ENCODE measurements at places on chromosomes 16 and 17.

DNA sequence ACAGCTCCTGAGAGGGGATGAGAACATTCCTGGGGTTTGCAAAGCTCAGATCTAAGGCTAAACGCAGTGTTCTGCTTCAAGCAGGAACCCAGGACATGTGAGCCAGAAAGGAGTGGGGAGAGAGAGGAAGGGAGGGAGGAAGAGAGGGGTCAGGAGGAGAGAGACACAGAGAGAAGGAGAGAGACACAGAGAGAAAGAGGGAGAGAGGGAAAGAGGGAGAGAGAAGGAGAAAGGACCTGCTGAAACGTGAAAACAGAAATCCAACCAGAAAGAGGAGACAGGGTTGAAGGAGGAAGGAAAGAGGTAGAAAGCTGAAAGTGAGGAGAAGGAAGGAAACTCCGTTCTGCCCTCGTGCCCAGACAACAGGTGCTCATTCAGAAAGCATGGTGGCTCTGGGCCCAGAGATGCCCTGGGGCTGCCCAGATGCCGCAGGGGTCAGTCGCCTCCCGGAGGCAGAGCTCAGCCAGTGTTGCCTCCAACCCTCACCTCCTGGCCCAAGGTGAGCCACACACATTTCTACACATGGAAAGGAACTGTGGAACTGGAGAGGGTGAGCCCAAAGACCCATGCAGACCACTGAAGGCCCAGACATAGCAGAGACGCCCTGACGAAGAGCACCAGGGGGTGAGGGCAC, 49.0 kb upstream of the ENPP7 start:
- DNase-seq: no peak

DNA sequence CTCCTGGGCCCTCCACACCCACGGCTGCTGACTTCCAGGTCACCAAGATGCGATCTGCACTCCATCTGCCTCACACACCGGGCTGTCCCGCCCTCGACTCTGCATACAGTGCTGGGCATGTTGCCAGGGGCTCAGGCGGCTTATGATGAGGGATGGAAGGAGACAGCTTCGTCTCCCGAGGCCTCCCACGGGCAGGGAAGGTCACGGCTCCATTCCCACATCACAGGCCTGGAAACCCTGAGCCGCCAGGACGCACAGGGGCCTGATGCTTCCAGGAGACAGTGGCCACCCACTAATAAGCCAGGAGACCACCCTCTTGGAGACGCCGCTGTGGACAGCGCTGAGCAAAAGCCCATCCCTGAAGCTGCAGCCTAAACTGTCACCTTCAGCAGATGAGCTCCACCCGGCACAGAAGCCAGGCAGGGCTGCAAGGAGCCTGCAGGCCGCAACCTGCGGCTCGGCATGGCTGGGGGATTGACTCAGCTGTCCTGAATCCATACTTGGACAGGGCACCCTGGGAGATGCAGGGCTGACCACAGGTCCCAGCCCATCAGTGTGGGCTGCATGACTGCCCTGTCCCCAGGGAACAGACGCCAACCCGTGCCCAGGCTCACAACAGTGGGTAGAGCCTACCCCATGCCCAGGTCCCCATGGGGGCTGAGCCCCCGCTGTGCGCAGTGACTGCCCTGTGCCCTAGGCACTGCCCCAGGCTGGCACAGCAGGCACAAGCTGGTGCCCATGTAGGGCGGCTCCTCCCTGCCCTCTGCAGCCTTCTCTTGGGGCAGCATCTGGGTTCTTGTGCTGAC, 34.4 kb downstream of the SLC7A5 start:
- peak; percentile 46 for DNase-seq

GRCh38 chr16:84724606-84725309, 25.0 kb downstream of the USP10 start:
- no peak for DNase-seq

GRCh38 chr17:42760652-42761581, at the start of gene RAMP2:
RAMP2 (plus strand) TSS chr17:42761227; CDS start chr17:42761262, 35 bp downstream.
- no peak for DNase-seq

- peak; percentile 56 for DNase-seq
These were observed 468 bp downstream of the IL4R start for GRCh38 chr16:27314161-27314723.

DNA sequence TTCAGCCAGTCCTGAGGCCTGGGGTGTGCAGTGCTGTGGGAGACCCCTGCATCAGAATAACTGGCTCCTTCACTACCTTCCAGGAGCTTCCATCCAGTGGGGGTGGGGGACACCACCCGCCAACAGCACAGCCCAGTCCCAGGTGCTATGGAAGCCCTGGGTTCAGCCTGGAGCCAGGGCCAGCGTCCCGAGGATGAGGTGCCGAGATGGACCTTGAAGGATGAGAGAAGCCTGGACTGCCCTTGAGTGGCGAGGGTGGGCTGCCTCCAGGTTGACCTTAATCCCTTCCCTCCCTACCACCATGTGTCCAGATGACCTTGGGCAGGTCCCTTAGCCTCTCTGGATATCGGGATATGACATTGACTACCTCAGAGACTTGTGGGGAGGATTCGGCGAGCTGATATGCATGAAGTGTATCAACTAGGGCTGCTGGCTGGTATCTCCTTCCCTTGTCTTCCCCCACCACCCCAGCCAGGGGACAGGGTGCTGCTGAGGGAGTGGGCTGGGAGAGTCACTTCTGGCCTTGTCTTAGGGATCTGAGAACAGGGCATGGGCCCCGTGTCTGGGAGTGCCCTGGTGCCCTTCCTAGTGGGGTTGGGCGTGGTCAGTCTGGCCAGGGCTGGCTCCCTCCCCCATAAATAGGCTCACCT, 14.2 kb upstream of the LASP1NB start:
- no peak for DNase-seq

- DNase-seq: no peak
These were observed 49.0 kb upstream of the AKAP1 start for GRCh38 chr17:57035971-57036481.

GRCh38 chr16:81335669-81336068, 20.9 kb downstream of the GAN start:
- DNase-seq: no peak

GRCh38 chr16:78317564-78318240, 218.2 kb downstream of the WWOX start:
- no peak for DNase-seq

- no peak for DNase-seq
These were observed 3.8 kb downstream of the CIAO3 start for GRCh38 chr16:736936-737481.

- no peak for DNase-seq
These were observed 12.7 kb downstream of the FCSK start for GRCh38 chr16:70467113-70467512.

- no peak for DNase-seq
These were observed 7.4 kb upstream of the VPS35L start for GRCh38 chr16:19548144-19548543.

GRCh38 chr17:81010935-81011334, 19.3 kb downstream of the CHMP6 start:
- no peak for DNase-seq

- no peak for DNase-seq
These were observed 7.7 kb downstream of the CORO6 start for GRCh38 chr17:29615048-29615385.

GRCh38 chr17:82242977-82243647, 14.3 kb downstream of the SLC16A3 start:
- DNase-seq: peak; percentile 83

DNA sequence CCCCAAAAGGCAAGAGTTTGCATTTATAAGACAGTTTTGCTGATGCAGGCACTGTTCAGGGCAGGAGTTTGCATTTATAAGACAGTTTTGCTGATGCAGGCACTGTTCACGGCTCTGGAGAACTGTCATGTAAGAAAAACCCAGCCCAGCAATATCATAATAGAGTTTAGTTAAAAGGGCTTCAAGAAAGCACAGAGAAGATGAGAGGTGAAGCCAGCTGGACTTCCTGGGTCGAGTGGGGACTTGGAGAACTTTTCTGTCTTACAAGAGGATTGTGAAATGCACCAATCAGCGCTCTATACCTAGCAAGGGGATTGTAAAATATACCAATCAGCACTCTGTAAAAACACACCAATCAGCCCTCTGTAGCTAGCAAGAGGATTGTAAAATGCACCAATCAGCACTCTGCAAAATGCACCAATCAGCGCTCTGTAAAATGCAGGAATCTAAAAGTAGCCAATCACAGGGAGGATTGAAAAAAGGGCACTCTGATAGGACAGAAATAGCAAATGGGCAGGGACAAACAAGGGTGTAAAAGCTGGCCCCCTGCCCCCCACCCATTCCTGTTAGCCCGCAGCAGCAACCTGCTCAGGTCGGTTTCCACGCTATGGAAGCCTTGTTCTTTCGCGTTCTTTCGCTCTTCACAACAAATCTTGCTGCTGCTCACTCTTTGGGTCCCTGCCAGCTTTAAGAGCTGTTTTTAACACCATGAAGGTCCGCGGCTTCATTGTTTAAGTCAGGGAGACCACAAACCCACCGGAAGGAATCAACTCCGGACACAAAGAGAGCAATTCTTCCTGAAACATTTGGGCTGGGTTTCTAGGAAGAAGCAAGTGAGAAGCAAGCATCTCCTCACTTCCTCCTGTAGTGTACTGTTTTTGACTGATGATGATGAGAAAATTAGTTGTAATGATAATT, 1.8 kb upstream of the CBX1 start:
- DNase-seq: no peak

GRCh38 chr17:64974750-64975317, 55.6 kb upstream of the LRRC37A3 start:
- no peak for DNase-seq

- DNase-seq: no peak
These were observed 16.8 kb downstream of the CDR2 start for GRCh38 chr16:22357635-22357971.

DNA sequence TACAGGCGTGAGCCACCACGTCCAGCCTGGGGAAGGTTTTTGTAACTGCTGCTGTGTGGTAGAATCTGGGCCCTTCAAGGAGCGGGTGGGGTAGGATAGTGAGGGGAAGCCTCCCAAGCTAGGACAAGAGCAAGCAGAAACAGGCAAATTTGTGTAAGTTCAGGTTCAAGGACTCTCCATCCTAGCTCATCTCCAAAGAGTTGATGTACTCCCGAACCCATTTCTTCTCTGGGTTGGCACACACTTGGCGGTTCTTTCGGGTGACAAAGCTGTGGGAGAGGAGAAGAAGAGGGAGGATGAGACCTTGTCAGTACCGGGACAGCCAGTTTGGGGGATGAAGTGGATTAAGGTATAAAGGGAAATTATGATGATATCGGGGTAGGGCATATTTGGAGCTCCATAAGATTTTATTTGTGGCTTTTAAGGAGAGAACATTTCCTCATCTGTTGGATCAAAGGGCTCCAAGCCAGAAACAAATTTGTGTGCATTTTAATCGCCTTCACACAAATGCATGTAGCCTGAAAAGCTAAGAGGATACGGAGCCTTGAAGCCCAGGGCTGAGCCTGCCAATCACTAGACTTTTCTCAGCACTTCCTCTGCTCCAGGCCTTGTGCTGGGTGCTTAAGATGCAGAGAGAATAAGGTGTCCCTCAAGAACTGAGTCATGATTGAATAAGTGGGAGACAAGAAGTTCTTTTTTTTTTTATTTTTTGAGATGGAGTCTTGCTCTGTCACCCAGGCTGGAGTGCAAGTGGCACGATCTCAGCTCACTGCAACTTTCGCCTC, 3.7 kb upstream of the HEATR9 start:
- no peak for DNase-seq

DNA sequence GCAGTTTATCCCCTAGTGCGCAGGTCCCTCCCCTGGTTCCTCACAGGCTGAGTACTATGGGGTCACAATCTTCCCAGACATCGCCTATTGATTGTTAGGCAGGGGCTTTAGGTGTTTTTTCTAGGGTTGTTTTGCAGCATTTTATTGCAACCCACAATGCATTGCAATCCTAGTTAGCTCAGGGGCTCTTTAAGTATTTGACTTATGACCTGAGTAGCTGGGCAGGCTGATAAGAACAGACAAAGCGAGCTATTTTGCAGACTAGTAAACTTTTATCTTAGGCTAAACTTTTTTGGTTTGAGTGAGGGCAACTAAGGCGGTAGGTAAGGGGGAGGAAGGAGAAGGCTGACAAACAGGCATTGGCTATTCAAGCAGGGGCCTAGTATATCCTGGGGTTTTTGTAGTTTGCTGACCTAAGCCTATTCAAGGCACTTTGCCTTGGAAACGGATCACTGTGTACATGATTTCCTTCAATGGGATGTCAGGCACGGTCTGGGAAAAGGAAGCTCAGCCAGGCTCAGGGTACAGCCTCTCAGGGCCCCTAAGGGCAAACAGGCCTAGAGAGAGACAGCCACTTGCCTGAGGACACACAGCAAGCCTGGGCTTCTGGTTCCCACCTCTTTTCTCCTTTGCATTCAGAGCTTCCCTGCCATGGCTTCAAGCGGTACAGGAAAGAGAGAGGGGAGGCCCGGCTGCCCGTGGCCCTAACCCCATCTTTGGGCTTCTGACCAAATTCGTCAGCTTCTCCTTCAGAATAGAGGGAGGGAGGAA, 6.4 kb downstream of the DRC7 start:
- DNase-seq: no peak

GRCh38 chr17:9408381-9408780, 167.2 kb downstream of the STX8 start:
- DNase-seq: no peak

- no peak for DNase-seq
These were observed 3.6 kb downstream of the CDC6 start for GRCh38 chr17:40291281-40291664.

GRCh38 chr17:27649929-27650328, 18.9 kb downstream of the LGALS9 start:
- no peak for DNase-seq

GRCh38 chr16:10067835-10068234, 114.4 kb downstream of the GRIN2A start:
- DNase-seq: no peak

DNA sequence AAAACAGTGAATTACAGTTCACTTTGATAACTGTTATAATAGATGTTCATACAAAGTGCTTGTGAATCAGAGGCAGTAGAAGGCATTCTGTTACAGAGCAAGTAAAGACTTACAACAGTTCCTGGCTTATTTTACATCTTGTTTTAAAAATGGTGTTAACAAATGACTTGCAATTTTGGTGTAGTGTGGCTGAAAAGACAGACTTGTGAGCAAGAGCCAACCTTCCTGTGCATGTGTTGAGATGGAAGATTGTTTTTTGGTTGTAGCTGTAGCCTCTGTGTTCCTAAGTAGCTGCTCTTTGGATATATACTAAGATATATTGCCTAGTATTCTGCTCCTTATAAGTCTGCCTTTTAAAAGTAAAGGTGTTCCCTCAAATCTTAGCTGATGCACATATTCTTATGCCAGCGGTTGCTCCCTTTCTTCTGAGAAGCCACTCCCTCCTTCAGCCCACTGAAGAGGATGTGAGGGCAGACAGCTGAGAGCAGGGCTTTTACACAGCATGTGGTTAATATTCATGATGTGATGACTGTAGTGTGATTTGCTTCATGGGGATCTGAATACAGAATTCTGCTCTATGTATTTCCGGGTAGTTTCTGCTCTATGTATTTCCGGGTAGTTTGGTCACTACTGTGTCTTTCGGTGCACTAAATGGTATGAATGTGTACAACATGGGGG, 182.3 kb downstream of the PHKB start:
- no peak for DNase-seq

Data from H4 (cell line).